ENCODE measurements at places on chromosomes 13 and 19.

GRCh38 chr19:33448159-33448516, 73.5 kb downstream of the PEPD start:
- DNase-seq, result no peak

DNA sequence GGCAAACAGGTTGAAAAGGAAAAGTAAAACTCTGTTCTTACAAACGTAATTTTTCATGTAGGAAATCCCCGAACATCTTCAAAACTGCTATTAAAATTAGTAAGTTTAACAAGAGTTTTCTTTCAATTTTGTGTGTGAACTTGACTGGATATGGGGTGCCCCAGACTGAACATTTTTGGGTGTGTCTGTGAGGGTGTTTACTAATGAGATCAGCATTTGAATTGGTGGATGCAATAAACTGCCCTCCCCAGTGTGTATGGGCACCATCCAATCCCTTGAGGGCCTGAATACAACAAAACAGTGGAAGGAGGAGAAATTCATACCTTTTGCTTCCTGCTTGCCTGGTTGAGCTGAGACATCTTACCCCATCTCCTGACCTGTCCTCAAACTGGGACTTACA, 11.8 kb downstream of the HAUS8 start:
- no peak for DNase-seq

DNA sequence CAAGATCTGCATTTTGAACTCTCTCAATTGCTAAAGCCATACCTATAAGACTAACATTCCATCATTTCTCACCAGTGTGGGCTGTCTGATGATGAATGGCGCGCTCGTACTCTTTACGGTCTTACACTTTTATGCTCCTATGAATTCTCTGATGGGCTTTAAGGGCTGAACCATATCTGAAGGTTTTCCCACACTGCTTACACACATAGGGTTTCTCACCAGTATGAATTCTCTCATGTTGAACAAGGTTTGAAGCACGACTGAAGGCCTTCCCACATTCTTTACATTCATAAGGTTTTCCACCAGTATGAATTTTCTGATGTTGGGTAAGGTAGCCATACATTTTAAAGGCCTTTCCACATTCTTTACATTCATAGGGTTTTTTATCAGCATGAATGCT, 18.8 kb upstream of the ZNF607 start:
- no peak for DNase-seq

DNA sequence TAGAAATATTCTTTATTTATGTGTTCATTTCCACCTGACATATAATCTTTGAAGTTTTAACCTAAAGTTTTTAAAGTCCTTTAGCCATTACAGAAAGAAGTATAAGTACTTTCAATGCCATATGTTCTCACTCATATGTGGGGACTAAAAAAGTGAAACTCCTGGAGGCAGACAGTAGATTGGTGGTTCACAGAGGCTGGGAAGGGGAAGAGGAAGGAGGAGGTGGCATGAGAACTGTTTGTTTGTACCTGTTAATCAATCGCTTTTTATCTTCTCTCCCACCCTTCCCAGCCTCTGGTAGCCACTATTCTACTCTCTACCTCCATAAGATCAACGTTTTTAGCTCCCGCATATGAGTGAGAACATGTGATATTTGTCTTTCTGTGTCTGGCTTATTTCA, 131.1 kb downstream of the MYO16 start:
- DNase-seq, result no peak

- no peak for DNase-seq
These were observed 14.8 kb downstream of the FSD1 start for GRCh38 chr19:4319067-4319718.

GRCh38 chr19:38734176-38734425, 10.2 kb downstream of the CAPN12 start:
- no peak for DNase-seq

GRCh38 chr13:23021906-23022305, 158.9 kb upstream of the SGCG start:
- DNase-seq, result no peak

GRCh38 chr19:1362387-1363257, 21.1 kb upstream of the NDUFS7 start:
- no peak for DNase-seq

- DNase-seq, result no peak
These were observed 440.9 kb downstream of the TSHZ3 start for GRCh38 chr19:30908262-30908771.

- no peak for DNase-seq
These were observed 18.9 kb downstream of the MBNL2 start for GRCh38 chr13:97240788-97241734.

All from immature natural killer cell (primary cell).